Ovary (tissue), 10 donors: ENCODE measurements at places on chromosomes 3 and 15.

DNA sequence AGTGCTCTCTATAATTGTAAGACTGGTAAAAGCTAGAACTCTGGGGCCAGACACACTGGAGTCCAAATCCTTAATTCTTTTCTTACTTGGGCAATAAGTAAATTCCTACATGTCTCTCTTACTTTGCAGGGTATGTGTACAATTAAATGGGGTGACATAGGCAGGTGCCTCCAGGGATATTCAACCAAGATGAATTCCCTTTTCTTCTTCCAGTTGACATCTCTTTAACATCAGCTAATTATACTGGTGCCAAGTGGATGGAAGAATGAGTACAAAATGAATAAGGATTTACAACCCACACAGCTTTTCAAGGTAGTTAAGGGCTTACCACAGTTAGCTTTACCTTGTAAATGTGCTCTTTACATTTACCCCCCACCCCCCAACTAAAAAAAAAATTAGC, 295.5 kb upstream of the GADL1 start:
- no peak for DNase-seq
- H3K4me3 ChIP-seq: no peak overlapping the region
- no peaks in the 10 kb centered on the region for H3K4me1 ChIP-seq
- no peaks in the 10 kb centered on the region for H3K27me3 ChIP-seq
- H3K36me3 ChIP-seq: no peaks in the 10 kb centered on the region
- no peak overlapping the region for H3K27ac ChIP-seq

DNA sequence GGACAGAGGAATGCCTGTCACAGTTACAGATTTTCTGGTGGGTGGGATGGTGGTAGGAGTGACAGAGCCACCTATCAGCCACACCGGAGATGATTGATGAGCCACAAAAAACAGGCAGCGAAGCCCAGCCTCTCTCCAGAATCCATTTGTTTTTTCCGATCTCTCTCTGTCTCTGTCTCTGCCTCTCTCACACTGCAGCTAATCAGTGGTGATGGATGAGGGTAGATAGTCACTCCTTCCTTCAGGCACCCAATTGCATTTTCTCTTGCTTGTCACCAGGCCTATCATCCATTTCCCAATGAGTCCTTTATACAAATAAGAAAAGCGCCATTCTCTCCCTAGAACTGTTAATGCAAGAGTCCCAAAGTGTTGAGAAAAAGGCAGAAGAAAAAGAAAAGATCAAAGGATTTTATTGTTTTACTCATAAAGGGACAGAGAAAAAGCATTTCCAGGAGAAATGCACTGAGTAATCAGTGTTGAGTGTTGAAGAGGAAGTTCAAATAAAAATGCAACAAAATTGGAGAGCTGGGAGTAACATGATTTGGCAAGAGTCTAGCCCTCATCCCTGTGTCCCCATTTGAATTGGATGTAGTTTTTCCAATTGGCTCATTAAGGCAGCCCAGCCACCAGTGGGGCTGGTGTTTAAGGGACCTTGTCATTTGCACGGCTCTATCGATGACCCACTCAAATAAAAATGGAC, 1089.3 kb downstream of the TUSC7 start:
- H3K4me3 ChIP-seq: no peak overlapping the region
- no peaks in the 10 kb centered on the region for H3K36me3 ChIP-seq
- no peak for DNase-seq
- no peaks in the 10 kb centered on the region for H3K4me1 ChIP-seq
- H3K27ac ChIP-seq: no peak overlapping the region

GRCh38 chr15:69679623-69680228, 227.1 kb downstream of the RPLP1 start:
- no peaks in the 10 kb centered on the region for H3K36me3 ChIP-seq
- no peak overlapping the region for H3K4me3 ChIP-seq
- no peak overlapping the region for H3K27ac ChIP-seq
- no peak for DNase-seq
- no peaks in the 10 kb centered on the region for H3K4me1 ChIP-seq

- DNase-seq: no peak
- no peak overlapping the region for H3K4me3 ChIP-seq
- no peaks in the 10 kb centered on the region for H3K27me3 ChIP-seq
- H3K36me3 ChIP-seq: no peaks in the 10 kb centered on the region
Measured at GRCh38 chr15:92533298-92533697, 122.3 kb downstream of the FAM174B start.

GRCh38 chr3:56633602-56634535, 49.2 kb downstream of the TASOR start:
- no peaks in the 10 kb centered on the region for H3K4me1 ChIP-seq
- H3K27me3 ChIP-seq: no peaks in the 10 kb centered on the region
- no peak for DNase-seq
- H3K36me3 ChIP-seq: no peaks in the 10 kb centered on the region

GRCh38 chr3:151434151-151434890, 26.5 kb downstream of the IGSF10 start:
- no peaks in the 10 kb centered on the region for H3K27me3 ChIP-seq
- no peaks in the 10 kb centered on the region for H3K36me3 ChIP-seq
- no peak for DNase-seq
- no peak overlapping the region for H3K27ac ChIP-seq

DNA sequence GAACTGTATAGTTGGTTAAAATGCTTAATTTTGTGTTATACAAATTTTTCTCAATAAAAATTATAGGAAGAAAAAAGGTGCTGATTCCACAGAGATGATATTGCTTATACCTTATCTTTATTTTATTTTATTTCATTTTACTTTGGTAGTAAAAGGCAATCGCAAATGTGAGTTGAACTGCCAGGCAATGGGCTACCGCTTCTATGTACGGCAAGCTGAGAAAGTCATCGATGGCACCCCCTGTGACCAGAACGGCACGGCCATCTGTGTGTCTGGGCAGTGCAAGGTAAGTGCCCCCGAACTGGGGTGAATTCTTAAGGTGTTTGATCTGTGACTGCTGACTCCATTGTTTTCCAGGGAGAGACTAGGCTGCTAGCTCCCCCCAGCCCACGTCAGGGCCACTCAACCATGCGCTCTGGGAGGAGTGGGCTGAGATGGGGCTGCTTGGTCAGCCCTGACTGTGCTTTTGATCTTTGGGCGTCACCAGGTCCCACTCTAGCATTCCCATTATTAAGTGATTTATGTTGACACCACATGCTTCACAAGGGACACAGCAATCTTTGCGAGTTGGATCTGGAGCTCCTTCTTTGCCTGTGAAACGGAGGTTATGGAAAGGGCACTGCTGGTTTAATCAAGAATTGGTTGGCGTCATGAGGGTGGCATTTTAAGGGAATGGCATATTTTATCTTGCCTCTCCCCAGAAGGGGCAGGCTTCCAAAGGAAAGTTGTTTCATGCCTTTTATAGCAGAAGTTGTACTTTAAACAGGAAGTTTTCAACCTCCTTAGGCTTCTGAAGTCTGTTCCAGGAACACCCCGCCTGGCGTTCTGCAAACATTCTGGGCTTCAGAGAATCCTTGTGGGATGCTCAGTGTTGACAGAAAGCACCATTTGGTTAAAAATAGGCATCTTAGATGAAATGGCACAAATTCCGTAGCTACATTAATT, 296.5 kb downstream of the THSD4 start:
- no peak for DNase-seq
- H3K27ac ChIP-seq: no peak overlapping the region
- no peak overlapping the region for H3K4me3 ChIP-seq
- peaks cover 3% of the 10 kb centered on the region for H3K4me1 ChIP-seq
